NCI-H82 (cell line): ENCODE measurements at places on chromosomes 6 and 20.

- DNase-seq = no peak
Measured at GRCh38 chr20:40304119-40304613, 384.9 kb downstream of the MAFB start.

DNA sequence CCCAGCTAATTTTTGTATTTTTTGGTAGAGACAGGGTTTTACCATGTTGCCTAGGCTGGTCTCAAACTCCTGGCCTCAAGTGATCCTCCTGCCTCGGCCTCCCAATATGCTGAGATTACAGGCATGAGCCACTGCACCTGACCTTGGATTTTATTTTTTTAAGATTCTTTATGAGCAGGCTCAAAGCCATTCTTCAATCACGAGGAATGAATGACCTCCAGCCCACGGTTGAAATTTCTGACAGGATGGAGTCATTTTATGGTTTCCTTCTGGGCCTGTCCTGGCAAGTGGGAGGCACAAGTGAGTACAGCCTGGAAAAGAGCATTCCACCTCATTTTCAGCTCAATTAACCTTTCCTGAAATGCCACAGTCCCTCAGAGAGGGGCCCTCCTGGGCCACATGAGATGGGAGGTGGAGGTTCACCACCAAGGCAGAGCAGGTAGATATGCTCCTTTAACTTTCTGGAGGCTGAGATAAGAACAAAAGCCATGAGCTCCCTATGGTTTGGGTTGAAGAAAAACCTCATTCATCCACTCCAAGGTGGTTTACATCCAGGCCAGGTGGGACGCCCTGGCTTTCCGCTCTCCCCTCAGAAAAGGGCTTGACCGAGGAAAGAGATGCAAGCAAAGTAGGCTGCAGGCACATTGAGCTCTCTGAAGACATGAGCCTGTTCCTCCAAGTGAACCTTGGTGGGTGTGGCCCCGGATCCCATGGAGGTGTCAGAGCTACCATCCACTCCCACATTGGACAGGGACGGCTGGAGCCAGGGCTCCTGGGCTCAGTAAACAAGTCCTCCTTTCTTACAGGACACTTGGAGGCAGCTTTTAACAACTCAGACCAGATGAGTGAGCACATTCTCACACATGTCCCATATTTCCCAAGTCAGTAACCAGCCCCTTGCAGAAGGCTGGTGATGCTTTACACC is 208.5 kb upstream of the SSTR4 start:
- DNase-seq = no peak

DNA sequence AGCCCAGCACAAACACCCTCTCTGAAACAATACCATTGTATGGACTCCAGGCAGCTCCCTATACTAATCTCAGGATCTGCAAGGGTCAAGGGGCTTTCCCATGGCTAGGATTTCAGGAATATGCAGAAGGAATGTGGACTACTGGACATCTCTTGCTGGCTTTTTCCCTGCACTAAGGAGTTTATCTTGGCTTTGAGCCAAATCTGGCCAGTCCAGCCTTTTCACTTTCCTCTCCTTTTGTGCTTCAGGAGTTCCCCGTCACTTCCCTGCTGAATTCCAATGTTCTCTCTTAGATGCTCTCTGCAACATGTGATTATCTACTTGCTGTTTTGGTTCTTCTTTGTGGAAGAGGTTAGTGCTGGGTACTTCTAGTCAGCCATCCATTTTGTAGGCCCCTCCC is 568.2 kb downstream of the HDGFL1 start:
- DNase-seq = no peak

- no peak for DNase-seq
Measured at GRCh38 chr6:132425176-132425575, 23.9 kb upstream of the MOXD1 start.

- DNase-seq = no peak
Measured at GRCh38 chr6:22917344-22917743, 348.0 kb downstream of the HDGFL1 start.

DNA sequence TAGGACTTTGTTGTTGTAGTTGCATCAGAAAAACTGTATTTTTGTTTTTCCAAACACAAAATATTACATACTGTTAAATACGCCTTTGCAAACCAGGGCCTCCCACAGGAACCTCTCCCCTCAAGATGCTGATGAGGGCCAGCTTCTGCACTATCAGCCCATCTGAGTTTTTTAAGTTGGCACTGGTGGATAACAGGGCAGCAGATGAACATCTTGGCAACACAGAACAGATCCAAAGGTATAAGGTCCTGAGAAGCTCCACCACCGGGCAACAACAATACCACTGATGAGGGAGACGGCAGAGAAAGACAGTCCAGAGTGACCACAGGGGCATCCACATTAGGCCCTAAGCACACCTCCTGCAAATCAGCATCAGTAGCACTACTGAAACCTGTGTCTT is 177.7 kb downstream of the DLL1 start:
- DNase-seq = no peak

DNA sequence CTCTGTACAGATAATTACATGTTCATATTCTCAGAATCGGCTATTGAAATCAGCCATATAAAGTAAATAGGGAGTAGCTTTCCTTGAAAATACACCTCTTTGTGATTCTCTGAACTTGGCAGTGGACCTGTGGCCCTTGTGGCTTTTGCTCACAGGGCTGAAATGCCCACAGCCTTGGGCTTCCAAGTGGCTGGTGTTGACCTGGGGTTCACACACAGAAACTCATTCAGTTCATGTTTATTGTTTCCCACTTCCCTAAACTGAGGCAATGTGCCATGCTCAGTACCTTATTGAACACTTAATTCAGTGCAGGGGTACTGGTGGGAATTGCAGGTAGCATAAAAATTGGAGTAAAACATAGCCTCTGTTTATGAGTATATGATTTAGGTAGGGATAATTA is 19.1 kb upstream of the TULP4 start:
- no peak for DNase-seq

DNA sequence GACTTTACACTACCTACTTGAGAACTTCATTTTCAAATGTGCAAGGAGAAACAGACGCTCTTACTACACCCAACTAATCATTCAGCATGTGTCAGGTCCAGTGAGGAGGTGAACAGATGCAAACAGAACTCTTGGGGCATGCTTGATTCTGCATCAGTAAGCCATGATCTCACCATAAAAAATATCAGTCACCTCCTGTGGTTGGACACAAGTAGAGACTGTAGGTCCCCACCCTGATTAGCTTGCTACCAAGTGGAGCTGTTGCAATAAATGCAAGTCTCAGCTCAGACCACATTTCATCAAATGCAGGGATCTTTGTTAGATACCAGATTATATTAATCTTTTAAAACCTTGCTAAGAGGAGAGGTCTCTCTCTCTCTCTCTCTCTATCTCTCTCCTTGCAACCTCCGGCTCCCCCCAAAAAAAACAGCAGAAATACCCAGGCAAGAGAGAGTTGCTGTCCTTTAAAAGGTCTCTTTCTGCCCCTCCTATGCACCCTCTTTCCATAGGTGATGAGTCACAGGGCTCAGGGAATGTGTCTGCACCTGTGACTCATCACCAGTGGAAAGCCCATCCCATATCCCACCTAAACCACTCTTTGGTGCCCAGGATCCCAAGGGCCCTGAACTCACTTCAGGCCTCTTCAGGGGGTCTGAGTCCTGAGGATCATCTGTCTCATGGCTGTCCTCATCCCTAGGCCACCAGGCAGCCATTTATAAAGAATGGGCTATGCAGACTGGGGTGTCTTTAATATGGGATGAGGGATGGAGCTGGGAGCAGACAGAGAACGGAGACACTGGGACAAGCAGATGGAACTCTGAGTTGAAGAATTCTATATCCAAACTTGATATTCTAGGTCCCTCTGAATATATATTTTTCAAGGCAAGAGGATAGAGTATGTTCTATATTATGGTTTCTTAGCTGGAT is 154.5 kb downstream of the QRSL1 start:
- no peak for DNase-seq

GRCh38 chr6:13378669-13379590 is 50.6 kb upstream of the TBC1D7 start:
- DNase-seq = peak; percentile 96

DNA sequence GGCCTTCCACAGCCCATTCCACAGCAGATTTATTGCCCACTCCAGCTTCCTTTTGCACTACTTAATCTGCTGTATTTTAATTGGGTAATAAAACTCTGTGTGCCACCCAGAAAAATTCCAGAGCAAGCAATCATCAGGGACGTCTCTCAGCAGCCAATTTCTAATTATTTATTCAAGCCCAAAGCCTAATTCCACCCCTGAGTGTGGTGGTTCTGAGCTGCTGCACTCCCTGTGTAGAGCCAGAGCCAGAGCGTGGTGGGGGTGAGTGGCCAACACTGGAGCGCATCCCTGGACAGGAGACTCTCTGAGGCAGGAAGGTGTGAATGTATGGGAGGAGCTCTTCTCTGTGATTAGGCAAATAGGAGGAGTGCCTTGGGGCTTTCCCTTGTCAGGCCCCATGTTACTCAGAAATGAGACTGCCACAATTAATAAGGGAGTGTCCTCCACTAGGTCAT is 66.1 kb downstream of the CD24 start:
- DNase-seq = no peak

DNA sequence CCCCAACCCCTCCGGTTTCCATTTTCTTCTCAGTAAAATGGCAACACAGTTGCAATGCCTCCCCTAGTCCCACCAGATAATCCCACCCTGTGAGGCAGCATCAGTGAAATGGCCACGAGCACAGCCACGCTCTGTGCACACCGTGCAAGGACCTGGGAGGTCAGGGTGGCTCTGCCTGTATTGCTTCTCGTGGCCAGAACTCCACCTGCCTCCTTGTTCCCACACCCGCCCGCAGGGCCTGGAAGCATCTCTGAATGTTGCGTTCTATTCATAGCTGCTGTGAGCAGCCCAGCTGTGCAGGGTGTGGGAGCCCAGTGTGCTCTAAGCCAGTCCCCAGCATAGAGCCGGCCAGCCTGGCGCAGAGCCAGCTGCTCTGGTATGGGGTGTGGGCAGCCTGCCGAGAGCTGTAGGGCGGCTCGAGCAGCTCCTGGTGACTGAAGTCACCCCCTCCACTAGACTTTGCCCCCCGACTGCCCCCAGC is 161.1 kb downstream of the DLL1 start:
- peak; percentile 68 for DNase-seq

- DNase-seq = no peak
Measured at GRCh38 chr20:21513881-21514540, at the start of gene NKX2-2. Gene NKX2-2 (minus strand): TSS chr20:21514064. CDS start chr20:21513669, 395 bp downstream.

DNA sequence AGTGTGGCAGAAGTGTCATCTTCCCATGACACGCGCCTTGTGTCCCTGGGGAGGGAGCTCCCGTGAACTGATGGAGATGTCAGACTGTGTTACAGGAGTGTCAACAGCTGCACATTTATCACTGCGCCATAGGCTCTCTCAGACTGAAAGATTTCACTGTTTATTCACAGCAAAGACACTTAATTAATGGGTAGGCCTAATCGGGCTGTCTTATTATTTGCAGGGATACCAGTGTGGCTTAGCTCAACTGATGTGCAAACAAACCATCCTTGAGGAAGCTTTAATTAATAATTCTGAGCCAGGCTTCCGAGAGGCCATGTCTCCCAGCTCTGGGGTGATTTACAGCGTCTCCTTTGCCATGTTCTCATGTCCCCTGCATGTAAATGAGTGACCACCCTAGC is 771.0 kb downstream of the QKI start:
- DNase-seq = peak; percentile 14

DNA sequence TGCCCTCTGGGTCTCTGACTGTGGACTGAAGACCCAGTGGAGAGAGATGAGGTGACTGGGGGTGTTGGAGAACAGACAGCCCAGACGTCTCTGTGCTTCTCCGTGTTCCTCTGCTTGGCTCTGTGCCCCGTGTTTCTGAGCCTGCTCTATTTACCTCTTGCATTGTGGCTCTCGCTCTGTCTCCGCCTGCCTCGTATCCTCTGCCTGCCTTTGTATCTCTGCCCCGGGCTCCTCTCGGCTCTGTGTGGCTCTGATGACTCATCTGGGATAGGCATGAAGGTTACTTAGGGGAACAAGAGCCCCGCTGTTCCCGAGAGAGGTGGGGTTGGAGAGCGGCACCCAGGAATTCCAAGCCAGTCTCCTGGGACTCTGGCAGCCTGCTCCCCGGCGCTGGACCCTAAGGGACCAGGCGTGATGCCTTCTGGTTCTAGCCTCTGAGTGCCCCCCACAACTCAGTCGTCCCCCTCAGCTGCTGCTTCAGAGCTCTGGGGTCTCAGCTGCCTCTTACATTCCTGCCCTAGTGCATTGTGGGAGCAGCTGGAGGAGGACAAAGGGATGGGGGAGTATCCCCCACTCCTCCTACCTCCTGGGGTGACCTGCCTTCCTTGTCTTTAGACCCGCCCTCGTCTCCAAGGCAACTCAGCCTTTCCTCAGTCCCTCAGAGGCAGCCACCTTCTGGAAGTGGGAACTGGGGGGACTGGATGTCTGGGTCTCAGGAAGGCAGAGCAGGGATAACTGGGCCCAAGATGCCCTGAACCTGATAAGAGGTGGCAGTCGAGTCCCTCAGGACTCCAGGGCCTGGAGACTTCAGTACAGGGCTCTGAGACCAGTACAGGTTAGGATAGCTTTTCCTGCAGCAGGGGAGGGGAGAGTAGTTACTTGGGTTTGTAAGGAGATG is 1.9 kb downstream of the DDR1 start:
- peak; percentile 33 for DNase-seq

DNA sequence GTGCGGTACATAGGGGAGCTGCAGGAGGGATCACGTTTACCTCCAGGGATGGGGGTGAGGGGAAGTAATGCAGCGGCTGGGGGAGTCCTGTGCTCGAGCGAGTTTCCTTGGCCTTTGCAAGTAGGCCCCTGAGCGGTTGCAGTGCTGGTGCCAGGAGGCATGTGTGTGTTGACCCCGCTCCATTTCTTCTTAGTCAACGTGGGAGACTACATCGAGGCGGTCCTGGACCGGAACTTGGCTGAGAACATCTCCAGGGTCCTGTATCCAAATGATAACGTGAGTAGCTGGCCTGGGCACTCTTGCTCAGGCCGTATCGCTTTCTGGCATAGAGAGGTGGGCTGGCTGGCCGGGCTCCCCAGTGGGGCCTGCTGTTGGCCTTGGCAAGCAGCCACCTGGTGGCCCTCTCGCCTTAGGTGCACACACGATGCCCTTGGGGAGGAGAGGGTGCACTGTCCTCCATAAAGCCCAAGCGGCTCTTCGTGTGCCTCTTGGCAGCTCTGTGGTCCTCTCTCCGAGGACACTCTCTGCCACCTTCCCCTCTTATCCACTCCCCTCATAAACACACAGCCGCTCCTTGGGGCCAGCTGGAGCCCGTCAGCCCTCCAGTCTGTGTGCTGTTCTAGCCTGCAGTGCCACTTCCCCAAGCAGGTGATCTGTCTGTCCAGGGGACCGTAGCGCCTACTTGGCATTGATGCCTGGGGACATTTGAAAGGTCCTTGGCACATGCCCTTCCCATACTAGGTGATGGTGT is 29.3 kb downstream of the PYGB start:
- DNase-seq = no peak

DNA sequence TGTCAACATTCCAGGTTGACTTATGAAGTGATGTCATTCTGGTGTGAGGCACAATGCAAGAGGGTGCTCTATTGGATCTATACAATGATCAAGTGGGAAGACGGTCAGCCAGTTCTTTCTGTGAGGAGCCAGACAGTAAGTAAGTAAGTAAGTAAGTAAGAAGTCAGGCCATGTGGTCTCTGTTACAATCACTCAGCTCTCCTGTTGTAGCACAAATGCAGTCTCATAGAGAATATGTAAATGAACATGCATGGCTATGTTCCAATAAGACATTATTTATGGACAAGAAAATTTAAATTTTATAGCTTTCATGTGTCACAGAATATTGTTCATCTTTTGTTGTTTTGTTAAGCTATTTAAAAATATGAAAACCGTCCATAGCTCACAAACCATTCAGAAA is 399.7 kb downstream of the BTBD3 start:
- no peak for DNase-seq
